ENCODE measurements at places on chromosomes 3 and 15. TPM values are rescaled to one million over a fixed set of nuclear protein-coding genes. Genes with fewer than 3 reads are reported as not detected.

DNA sequence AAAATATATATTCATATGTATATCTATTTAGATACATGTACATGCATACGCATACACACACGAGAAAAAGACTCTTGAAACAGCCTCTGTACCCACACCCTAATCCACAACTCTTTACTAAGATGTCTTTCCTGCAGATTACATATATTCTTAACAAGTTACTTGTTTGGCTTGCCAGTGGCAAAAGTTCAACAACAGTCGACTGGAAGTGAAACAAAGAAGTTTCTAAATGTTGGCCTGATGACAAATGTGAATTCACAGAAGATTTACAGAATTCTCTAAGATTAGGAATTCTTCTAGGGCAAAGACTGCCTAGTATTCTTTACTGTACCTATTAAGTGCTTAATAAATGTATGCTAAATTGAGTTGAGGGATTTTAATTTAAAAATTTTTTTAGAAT, 116.8 kb downstream of the CDIN1 start:
- no peak for DNase-seq

GRCh38 chr3:5002174-5002870, 23.1 kb downstream of the BHLHE40 start:
- no peak for DNase-seq

DNA sequence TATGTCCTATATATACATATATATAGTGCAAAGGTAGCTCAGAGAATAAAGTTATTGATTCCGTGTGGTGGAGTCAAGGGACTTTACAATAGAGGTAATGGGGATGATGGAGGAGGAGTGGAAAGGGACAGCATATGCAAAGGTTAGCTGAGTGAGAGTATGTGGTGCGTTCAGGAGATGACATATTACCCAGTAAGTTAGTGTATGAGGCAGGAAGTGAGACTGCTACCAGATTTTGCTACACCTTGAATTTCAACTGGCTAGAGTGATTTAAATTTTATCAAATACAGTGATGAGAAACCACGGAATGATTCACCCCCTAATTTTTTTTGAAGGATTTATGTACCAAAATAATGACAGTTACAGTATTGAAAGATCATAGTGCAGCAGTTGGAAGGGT, 2.8 kb downstream of the ACTL6A start:
- no peak for DNase-seq

DNA sequence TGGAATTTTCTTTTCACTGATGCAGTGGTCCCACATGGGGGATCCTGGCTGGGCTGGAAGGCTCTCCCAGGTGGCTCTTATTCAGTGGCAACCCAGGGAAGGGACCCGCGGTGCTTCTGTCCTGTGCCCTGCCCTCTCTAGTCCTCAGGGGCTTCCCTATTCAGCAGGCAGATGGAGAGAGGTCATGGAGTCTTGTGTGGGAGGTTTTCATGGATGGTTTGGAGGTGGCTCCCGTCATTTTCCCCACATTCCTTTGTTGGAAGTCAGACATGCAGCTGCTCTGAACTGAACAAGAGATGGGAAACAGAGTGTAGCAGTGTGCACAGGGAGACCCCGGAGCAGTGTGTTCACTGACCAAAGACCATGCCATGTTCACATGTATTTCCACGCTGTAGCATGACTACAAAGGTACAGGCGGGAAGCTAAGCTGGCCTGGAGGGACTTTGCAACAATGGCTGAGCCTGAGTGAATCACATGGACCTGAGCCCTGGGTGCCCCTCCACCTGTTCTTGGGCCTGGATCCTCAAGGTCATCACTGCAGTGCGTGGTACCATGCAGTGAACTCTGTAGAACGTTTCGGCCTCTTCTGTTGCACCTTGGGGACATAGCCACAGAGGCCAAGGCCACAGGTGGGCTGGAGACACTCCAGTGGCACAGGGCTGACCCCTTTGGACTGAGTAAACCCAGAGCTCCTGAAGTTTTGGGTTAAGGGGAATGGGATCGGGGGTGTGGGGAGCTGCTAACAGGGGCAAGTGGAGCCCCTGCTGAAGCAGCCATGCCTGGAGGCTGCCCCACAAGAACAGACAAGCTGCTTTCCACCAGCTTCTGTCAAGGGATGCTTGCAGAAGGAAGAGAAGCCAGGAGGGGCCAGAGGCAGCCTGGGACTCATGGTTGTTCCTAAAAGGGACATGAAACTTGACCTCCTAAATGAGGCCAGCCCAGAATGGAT, 123.0 kb downstream of the ASB7 start:
- DNase-seq, result peak; percentile 89

- no peak for DNase-seq
Observed at GRCh38 chr3:72242326-72242725, 457.4 kb upstream of the PROK2 start.

- DNase-seq, result no peak
Observed at GRCh38 chr3:30612437-30613132, 6.2 kb downstream of the TGFBR2 start.

- DNase-seq, result no peak
Observed at GRCh38 chr3:79140708-79141107, 627.1 kb downstream of the ROBO1 start.

DNA sequence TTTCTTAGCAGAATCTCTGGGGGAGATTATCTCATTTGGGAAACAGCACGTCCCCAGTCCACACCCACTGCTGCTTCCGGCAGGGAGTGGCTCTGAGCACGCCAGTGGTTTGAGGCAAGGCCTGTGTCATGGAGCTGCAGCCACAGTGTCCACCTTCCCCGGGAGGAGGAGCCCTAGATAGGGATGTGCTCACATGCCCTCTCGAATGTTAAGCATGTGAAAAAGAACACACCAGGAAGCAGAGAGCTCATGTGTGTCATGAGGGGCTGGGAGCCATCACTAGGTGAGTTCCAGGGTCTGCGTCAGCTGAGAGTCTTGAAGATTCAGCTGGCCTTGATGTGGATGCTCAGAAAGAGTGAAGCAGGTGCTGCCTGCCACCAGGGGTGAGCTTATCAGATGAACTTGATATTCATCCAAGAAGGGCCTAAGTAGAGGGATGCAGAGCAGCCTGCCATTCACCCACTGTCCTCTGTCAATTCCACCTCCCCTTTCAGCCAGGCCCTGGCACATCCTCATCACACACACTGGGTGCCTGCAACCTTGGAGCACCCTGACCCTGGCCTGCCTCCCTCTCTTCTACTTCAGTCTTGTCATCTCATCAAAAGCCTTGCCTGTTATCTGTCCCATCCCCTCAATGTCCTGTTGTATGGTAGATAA, 16.3 kb downstream of the ITGA11 start:
- peak; percentile 91 for DNase-seq

- no peak for DNase-seq
Observed at GRCh38 chr3:1380926-1381646, 288.3 kb downstream of the CNTN6 start.

- DNase-seq, result peak; percentile 87
Observed at GRCh38 chr3:40913192-40913591, 286.1 kb upstream of the CTNNB1 start.

GRCh38 chr15:65285291-65286068, 1.2 kb downstream of the PARP16 start:
- DNase-seq, result no peak

DNA sequence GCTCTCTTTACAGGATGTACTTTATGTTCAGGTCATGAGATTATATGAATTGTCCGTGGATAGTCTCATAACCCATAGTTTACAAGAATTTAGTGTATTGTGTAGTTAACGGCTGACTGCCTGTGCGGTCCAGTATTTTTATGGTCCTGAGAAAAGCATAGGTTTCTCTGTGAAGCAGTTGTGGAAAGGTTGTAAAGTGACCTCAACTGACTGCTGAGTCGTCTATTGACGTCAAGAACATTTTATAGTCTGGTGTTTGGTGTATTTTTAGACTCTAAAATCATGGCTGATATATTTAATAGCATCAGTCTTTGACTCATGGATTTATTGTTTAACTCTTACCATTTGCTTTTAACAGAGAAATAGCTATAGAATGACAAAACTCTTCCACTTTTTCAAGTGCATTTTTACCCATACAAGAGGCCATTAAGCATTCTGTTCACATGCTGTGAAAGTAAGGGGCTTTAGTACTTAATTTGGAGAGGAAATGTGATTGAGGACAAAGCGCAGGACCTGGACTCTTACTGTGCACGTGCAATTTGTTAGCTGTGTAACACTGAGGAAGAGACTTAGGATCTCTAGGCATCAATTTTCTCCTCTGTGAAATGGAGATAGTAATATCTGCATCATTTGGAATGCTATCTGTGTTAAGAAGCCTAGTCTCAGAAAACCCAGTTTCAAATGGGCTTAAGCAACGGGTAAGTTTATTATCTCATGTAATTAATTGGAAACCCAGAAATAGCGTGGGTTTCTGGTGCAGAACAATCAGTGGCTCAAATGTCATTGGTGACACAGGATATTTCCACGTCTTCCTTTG, 240.8 kb downstream of the NFKBIZ start:
- no peak for DNase-seq

- no peak for DNase-seq
Observed at GRCh38 chr15:100433304-100433703, 91.5 kb upstream of the ADAMTS17 start.

Gene MAP6D1
- total RNA-seq, result 2.5 TPM

Gene ZNF620
- total RNA-seq, result 2.5 TPM

Gene GOLGA6B
- total RNA-seq, result not detected

Gene CAMKV
- not detected for total RNA-seq

Gene TGM5
- total RNA-seq, result 0.91 TPM

Gene GATM
- total RNA-seq, result 34.2 TPM

All from esophagus muscularis mucosa (tissue), 4 donors.